Activated CD8-positive, alpha-beta memory T cell treated with anti-CD3 and anti-CD28 coated beads for 1 hour (primary cell): ENCODE measurements at places on chromosomes 3 and 15.

DNA sequence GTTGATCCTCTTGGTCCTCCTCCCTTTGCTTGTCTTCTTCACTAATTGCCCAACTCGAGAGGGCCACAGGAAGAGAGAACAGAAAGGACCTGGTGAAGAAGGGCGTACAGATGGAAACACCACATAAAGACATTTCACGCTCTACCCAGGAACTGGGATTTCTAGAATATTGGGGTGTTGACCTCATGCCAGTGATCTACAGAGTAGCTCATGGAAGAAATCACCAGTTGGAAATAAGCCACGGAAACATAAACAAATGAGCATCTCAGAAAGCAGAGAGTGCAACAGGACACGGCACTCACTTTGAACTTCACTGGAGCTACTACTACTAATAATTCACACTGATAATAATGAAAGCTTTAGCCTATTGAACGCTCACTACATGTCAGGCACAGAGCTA, 84.6 kb upstream of the ARHGEF3 start:
- DNase-seq = no peak

DNA sequence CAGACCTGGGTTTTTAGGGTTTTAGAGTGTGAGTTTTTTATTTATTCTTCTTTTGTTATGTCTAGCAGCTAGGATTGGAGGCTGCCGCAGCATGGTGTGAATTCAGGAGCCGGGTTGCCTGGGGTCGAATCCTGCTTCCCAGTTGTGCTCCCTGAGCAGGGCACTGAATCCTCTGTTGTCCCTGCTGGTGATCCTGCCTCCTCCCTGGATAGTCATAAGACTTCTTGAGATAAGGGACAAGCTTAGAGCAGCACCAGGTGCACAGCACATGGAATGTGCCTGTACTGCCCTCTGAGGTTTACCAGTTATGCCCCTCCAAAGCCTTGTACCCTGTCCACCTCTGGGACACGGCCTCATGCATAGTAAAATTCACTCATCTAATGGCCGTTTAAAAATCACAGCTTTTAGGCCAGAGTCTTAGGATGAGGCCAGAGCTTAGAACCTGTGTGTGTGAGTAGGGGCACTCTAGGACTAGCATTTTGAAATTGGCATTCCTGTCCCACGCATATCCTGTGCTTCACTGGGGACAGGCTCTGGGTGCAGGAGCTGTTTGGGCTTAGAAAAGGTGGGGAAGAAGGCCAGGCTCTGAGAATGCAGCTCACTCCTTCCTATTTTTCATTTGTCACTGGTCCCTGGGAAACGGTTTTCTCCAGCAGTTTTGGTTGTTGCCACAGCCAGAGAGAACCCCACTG, 47.7 kb downstream of the CHCHD6 start:
- no peak for DNase-seq

- no peak for DNase-seq
Observed at GRCh38 chr3:130963878-130964277, 62.7 kb downstream of the ASTE1 start.

DNA sequence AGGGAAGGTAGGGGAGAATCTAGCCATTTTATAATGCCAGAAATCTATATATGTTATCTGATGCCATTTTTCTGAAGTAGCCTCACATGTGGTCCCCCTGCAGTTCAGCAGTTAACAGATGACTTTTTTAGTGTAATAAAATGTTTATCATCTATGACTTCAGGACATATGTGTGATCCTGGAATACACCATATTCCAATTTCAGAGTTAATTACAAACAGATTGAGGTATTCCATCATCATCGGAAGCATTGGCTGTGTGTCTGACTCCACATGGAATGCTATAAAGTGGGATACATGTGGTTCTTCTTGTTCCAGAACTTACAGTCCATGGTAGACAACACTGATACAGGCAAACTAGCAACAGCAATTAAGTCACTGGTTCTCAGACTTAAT, 45.9 kb upstream of the LIMD1 start:
- no peak for DNase-seq

- no peak for DNase-seq
Observed at GRCh38 chr3:125207949-125208568, 4.5 kb downstream of the SLC12A8 start.

DNA sequence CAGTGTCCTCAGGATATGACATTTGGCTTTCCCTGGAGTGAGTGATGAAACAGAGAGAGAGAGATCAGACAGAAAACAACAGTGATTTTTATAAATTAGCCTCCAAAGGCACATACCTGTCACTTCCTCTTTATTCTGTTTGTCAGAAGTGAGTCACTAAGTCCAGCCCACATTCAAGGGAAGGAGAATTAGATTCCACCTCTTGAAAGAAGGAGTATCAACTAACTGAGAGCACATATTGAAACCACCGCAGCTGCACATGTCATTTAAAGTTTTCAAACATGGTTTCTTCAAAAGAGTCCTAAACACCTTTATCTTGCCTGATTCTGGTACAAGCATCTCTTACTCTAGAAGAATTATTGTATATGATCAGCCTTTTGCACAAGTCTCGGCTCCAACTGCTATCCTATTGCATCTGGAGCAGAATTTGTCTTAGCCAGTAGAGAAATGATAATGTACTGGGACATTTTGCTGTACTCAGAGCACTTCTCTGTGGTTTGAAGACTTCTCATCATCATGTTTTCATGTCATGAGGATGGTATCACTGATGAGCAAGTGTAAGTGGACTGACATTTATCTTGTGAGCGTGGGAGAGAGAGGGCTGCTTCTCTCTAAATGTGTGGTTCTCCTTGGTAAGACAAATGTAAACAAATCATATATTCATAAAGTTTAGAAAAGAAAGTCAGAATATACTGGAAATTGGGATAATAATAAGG, 338.9 kb upstream of the CFAP20DC start:
- no peak for DNase-seq

GRCh38 chr3:85081191-85081906, 122.6 kb downstream of the CADM2 start:
- no peak for DNase-seq

DNA sequence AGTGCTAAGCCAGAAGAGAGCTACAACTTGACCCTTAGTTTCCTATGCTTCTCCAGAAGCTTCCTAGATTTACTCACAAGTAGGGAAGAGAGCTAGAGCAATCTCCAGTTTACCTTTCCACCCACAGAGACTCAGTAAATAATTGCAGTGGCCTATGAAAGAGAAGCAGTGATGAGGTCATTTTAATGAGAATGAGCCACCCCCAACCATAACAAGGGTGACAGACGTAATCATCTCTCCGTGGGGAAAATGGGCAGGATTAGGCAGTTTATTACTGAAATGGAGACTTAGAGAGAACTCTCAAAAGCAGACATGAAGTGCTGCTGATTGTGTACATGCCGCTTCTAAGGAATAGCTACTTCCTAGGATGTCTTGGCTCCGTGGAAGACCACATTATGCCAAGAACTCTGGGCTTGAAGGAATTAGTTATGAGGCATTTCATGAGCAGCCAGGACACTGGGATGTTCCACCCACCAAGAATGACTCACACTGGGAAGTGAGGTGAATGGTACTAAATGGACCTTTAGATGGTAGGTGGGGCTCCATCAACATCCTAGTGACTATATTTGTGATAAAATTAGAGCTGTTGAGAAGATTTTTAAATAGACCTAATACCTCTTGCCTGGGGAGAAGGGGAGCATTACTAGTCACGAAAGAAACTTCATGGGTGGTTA, 160.9 kb downstream of the EDEM1 start:
- no peak for DNase-seq

- no peak for DNase-seq
Observed at GRCh38 chr3:13612829-13613228, 63.9 kb downstream of the FBLN2 start.

- no peak for DNase-seq
Observed at GRCh38 chr15:63495780-63496488, 8.5 kb upstream of the USP3 start.

DNA sequence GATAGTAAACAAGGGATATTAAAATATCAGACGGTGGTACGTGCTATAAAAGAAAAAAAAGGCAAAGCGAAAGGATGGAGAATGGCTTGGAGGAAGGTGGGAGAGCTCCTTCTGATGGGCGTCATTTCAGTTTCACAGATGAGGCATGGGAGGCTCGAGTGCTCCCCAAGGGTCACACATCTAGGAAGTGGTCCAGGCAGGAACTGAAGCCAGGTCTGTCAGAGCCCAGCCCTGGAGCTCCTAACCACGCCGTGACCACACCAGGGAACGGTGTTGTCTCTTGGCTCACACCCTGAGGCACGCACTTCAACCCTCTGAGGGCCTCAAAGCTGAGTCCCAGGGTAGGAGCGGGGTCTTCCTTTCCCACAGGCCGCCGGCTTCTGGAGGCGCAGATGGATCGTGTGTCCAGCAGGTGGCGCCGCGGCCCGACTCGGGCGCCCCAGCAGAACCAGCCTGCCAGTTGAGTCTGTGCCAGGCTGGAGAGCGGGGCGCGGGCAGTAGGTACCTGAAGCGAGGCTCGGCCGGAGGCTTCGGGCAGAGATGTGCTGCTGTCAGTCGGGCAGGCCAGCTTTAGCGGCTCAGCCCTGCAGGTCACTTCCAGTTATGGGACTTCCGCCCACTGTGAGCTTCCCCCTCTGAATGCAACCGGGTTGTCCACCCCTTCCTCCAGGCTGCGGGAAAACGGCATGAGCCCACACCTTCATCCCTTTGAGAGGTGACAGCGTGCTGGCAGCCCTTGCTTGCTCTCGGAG, 68.1 kb downstream of the SLC6A1 start:
- peak; percentile 28 for DNase-seq

GRCh38 chr3:38353151-38353550, 6.6 kb downstream of the XYLB start:
- DNase-seq = no peak

DNA sequence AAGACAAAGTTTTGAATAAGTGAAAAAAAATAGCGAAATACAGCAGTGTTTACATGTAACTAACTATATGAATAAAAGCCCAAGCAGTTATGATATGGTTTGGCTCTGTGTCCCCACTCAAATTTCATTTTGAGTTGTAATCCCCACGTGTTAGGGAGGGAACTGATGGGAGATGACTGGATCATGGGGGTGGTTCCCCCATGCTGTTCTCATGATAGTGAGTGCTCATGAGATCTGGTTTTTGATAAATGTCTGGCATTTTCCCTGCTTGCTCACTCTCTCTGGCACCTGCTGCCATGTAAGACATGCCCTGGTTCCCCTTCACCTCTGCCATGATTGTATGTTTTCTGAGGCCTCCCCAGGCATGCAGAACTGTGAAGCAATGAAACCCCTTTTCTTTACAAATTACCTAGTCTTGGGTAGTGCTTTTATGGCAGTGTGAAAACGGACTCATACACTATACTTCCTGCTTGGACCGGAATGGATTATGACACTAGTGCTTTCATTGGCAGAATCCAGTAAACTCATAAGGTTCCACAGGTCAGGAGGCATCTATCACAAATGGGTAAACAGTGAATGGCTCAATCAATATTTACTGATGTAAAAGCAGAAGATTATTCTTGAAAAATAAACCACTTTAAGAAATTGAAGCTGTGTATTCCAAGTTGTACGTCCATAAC, 192.1 kb downstream of the CBLB start:
- no peak for DNase-seq

- DNase-seq = no peak
Observed at GRCh38 chr3:120033596-120033995, 60.7 kb downstream of the GSK3B start.

GRCh38 chr15:96058103-96058851, 272.2 kb upstream of the NR2F2 start:
- no peak for DNase-seq

DNA sequence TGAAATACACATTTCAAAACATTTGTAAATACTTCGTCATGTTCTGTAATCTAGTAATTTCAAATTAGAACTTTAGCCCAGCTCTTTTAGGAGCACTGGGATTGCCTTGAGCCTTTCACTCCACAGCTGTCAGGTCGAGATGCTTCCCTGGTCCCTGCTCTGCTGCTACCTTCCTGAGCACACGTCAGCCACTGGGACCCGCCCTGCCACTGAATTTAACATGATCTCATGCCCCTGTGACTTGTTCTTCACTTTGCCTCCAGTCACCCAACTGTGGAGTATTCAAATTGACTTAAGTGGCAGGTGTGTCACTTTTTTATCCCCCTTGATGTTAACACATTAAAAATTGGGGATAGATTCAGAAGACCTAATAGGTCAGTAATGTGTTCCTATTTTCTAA, 3.3 kb downstream of the ARRDC4 start:
- no peak for DNase-seq

DNA sequence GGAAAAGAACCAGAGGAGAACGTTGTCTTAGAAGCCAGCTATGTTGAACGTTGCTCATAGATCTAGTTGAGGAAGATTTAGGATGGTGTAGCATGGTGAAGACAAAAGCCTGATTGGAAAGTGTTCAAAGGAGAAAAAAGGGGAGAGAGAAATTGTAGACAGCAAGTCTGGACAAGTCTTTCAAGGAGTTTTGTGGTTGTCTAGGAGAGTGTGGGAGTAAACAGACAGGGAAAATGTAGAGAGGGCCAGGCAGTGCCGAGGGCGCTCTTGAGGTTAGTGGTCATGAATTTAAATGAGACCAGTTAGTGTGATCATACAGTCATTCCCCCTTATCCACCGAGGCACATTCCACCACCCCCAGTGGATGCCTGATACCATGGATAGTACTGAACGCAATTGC, 167.5 kb upstream of the IL12A start:
- no peak for DNase-seq
